ENCODE measurements at places on chromosomes 6 and 20.
A peak's percentile ranks its signal among the peaks of the same experiment; 100 is the strongest.

- DNase-seq, result no peak
Observed at GRCh38 chr6:41269166-41269565, 17.3 kb downstream of the TREM1 start.

GRCh38 chr6:27693766-27694546 is 218.2 kb downstream of the OR2B2 start:
- no peak for DNase-seq

GRCh38 chr6:6676910-6677441 is 88.5 kb downstream of the LY86 start:
- peak; percentile 56 for DNase-seq

DNA sequence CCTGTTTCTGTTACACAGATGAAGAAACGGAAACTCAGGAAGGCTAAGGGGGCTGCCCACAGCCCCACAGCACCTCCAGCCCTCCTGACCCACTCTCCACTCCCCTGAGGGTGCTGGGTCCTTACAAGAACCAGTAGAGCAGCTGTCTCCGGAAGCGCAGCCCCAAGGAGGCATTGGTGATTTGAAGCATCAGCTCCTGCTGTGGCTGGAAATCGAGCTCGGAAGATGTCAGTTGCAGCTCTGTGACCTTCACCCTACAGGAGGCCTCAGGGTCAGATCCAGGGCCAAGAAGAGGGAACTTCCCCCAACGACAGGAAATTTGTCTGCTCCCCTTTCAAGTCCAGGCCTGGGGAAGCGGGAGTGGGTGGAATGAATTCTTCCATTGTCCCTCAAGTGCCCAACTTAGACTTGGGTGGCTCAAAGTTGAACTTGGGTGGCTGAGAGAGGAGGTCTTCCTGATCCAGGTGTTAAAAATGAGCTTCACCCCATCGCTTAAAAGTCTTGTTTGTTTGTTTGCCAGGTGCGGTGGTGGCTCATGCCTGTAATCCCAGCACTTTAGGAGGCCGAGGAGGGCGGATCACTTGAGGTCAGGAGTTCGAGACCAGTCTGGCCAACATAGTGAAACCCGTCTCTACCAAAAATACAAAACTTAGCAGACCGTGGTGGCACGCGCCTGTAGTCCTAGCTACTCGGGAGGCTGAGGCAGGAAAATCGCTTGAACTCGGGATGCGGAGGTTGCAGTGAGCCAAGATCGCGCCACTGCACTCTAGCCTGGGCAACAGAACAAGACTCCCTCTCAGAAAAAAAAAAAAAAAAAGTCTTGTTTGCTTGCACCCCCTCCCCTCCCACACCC is 1.9 kb downstream of the PLTP start:
- DNase-seq, result no peak

- no peak for DNase-seq
Observed at GRCh38 chr6:13427801-13428582, 59.4 kb downstream of the GFOD1 start.

GRCh38 chr6:152094992-152095592 is 287.6 kb downstream of the ESR1 start:
- DNase-seq, result peak; percentile 92

DNA sequence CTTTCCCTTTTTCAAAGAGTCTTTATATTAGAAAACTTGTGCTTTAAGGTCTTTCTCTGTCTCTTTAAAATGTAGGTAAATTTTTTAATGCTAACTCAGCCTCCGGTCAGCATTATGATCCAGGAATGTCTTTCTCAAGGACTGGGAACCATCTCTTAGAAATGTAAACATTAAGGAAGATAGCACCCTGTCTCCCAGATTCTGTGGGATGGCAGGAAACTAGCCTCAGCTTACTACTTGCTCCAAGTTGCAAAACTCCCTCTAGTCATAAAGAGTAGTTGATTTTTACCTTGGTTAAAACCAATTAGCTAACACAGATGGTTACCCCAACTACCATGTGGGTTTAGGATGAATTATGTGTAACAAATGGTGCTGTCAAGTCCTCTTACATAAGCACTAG is 4.7 kb upstream of the TAAR1 start:
- no peak for DNase-seq

DNA sequence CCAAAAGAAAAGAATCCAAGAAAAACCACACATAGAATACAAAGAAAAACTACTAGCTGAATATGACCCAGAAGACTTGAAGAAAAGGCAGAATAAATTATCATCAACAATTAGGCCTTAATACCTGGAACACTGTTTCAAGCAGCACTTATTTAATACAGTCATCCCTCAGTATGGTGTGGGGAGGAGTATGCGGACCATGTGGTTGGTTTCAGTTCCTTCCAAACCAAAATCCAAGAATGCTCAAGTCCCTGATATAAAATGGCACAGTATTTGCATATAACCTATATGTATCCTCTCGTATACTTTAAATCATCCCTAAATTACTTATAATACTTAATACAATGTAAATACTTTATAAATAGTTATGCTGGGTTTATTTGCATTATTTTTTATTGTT is 16.1 kb downstream of the CDK19 start:
- DNase-seq, result no peak

- DNase-seq, result no peak
Observed at GRCh38 chr6:106442395-106442794, 81.9 kb downstream of the CRYBG1 start.

GRCh38 chr6:8207191-8207868 is 105.0 kb upstream of the EEF1E1 start:
- DNase-seq, result no peak

DNA sequence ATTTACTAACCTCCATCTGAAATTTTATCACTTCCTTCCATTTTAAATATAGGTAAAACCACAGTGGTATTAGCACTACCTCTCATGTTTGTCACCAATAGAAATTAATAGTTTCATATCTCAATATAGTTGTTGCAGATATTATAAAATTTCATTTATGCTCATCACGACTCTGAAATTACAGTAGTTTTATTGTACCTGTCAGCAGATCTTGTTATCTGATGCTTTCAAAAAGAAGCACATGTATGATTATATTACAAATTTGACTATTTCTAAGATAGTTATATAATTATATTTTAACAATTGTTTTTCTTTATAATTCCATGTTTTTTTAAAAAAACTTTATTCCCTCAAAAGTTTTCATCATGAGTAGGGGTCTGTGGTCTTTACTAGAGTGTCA is 4.8 kb downstream of the TAAR5 start:
- DNase-seq, result no peak

- no peak for DNase-seq
Observed at GRCh38 chr6:142444376-142444775, 142.6 kb downstream of the ADGRG6 start.

DNA sequence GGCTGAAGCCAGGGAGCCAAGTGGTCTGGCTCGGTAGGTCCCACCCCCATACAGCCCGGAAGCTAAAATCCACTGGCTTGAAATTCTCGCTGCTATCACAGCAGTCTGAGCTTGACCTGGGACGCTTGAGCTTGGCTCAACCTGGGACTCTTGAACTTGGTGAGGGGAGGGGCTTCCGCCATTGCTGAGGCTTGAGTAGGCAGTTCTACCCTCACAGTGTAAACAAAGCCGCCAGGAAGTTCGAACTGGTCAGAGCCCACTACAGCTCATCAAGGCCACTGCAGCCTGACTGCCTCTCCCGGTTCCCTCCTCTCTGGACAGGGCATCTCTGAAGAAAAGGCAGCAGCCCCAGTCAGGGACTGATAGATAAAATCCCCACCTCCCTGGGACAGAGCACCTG is 1337.7 kb downstream of the HACE1 start:
- DNase-seq, result no peak

DNA sequence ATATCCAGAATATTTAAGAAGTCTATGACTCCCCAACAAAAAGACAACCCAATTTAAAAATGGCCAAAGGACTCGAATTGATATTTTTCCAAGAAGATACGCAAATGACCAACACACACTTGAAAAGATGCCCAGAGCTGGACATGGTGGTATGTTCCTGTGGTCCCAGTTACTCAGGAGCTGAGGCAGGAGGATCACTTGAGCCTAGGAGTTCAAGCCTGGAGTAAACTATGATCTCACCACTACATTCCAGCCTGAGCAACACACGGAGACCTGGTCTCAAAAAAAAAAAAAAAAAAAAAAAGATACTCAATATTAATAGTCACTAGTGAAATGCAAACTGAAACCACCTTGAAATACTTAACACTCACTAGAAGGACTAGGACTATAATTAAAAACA is 12.2 kb upstream of the ARMC2 start:
- DNase-seq, result no peak

DNA sequence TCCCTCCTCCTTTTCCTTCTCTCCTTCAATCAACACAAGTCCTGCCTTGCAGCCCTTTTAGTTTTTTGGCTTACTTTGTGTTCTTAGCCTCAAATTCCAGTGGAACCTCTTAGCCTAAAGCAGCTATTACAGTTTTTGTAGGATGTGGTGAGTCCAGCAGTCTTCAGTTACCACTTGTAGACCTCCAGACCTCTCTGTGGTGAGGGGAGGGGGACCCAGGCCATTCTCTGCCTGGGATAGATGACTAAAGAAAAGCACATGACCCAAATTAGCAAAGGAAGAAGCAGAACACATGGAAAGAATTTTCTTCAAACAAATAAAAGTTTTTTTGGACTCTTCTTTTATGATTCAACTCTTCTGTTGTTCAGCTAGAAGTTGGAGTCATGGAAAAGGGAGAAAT is 246.5 kb downstream of the HAO1 start:
- DNase-seq, result no peak

- no peak for DNase-seq
Observed at GRCh38 chr20:49620364-49621240, 52.7 kb upstream of the PTGIS start.

GRCh38 chr20:62892348-62893304 is 31.0 kb upstream of the TCFL5 start:
- DNase-seq, result no peak

DNA sequence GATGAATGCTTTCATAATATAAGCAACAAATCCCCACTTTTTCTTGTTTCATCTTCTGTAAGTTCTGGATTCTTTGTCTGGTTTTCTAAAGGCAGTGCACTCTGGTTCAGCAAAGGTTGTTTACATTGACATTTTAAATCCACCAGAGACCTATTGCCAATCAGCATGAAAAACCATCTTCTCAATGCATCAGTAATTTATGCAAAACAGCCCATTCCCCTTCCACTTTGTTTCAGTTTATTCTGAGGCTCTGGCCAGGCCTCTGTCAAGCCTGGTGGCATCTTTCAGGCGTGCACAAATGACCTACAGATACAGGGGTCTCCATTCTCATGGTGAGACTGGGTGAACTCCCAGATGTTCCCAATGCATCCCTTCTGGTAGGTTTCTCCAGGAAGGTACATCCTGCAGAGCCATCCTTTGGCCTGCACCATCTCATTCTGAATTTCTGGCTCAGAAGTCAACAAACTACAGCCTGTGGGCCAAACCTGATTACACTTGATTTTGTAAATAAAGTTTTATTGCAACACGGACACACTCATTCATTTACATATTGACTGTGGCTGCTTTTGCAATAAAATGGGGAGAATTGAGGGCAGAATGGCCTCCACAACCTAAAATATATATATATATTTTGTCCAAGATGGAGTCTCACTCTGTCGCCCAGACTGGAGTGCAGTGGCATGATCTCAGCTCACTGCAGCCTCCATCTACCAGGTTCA is 405.4 kb downstream of the PREX1 start:
- DNase-seq, result no peak

DNA sequence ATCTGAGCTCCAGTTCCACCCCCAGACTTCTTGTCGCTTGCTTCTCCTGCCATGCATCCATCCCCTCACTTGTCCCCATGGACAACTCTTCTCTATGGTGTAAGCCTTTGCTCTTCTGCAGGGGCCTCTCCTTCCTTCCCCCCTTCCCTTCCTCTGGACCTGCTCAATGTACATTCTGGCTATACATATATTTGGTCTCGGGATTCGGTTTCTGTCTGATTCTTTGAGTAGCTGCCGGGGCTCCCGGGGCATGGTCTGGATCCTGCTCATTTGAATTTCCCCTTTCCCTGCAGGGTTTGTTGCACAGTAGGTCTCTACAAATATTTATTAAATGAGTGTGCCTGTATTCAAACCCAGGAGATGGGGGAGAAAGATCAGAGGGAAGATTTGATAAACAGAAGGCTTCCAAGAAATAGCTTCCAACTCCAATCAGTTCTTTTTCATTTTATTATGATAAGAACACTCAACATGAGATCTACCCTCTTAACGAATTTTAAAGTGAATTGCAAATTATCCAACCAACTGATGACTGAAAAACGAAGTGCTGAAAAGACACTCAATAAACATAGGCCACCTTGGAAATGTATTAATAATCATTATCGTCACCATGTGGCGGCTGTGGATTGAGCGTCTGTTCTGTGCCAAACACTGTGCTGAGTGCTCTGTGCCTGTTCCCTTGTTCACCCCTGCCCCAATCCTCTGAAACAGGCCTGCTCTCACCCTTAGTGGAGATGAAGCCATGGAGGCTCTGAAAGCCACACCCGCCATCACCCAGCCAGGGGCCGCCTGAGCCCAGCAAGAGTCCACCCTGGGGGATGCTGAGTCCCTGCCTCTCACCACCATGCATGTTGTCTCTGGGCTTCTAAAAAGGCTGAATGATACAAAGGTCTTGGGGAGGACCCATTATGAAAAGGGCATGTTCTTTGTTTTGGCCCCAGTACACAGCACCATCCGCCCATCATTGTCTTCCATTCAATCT is 34.3 kb upstream of the APCDD1L start:
- DNase-seq, result no peak

GRCh38 chr6:10397756-10398445 is 17.0 kb downstream of the TFAP2A start:
- DNase-seq, result no peak

DNA sequence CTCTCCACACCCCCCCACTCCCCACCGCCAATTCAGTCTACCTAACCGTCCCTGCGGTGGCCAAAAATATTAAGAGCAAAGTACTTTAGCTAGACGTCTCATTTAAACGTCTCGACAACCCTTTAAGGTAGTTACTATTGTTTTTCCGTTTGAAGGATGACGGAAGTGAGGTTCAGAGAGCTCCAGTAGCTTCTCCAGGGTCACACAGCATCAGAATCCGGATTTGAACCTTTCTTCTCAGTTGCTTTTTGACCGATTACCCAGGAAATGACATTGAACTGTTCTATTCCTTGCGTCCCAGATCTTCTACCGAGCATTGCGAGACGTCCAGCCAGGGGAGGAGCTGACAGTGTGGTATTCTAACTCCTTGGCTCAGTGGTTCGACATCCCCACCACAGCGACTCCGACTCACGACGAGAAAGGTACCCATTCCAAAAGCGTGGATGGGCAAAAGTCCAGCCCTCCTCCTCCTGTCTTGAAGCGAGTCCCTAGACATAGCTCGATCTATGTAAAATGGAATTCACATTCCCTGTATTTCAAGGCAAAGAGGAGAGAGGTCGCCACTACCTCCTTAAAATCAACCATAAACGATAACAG is 2.4 kb downstream of the PRDM13 start:
- DNase-seq, result no peak

- DNase-seq, result no peak
Observed at GRCh38 chr20:62307226-62308101, 4.7 kb downstream of the ADRM1 start.

DNA sequence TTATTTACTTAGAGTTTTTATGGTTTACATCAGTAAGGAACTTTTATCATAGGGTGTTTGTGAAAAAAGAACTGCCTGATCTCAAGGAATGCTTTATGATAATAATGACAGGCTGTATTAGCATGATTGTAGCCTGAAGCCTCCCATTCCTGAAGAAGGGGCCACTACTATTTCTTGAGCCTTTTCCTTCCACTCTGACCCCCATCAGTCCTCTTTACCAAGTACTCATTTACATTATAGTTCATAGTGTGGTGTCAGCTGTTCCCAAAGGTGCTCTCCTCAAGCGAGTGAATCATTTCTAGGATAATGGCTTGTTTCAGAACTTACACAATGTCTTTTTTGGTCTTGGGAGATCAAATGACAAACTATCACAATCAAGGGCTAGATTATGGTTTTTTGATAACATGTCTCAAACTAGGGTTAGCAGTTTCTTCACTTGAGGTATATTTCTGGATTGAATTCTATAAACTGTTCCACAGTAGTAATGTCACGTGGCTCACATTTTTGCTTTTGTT is 283.6 kb downstream of the CDKAL1 start:
- DNase-seq, result no peak
